ENCODE measurements at places on chromosomes 12 and 14.

- no peak for DNase-seq
Measured at GRCh38 chr12:5439371-5439771, 7.5 kb downstream of the NTF3 start.

DNA sequence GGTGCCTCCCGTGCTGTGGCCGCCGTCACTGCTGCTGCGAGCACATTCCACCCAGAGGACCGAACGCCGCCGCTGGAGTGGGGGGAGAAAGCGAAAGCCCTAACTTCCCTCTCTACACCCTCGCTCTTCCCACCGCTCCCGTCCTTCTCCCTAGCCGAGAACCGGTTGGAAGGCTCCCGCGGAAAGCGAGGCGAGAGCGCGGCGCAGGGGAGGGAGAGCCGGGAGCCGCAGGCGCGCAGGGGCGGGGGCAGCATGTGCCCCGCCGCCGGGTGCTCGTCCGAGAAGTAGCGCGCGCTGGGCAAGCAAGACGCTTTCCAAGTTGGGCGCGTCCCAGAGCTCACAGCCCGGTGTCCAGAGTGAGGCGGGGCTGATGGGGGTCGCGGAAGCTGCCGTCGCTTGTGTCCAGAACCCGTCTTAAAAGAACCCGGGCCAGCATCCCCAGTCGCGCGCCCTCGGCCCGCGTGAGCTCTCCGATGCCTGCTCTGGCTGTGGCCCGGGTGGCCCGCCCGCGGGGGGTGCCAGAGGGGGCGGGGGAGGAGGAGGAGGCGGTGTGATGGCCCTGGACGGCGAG, at the start of gene TRHDE:
TRHDE (plus strand) TSS at position 280 of the 571 bp plus-strand sequence; CDS start at position 554, 274 bp downstream.
- peak; percentile 72 for DNase-seq

- no peak for DNase-seq
Measured at GRCh38 chr14:58969951-58970751, 218.3 kb upstream of the DAAM1 start.

DNA sequence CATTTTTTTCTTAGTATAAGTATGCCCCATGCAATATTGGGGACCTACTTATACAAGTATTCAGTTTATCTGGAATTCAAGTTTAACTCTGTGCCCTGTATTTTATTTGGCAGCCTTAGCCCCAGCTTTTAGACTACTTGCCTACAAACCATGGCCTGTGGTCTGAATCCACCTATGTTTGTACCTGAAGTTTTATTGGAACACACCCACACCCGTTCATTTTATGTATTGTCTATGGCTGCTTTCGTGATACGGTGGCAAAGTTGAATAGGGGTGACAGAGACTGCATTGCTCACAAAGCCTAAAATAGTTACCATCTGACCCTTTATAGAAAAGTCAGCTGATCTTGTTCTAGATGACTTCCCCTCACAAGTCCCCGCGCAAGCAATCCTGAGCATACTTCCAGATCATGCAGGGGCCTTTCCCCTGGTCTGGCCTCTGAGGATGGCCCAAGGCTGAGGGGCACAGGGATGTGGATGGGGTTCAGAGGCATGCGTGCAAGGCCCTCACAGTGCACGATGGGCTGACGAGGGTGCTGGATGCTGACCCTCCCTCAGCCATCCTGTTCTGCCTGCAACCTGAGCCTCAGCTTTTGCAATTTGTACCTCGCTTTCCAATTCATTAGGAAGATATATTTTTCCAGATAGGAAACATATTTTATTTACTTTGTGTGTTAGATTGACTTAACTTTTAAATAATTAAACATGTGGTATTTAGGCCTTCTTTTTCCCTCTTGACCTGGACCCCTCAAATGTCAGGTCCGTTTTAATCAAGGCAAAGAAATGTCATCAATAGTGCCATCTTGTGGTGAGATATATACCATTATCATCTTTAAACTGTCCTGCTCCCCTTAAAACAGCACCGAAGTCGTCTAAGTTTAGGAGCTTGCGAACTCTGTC, 527.3 kb upstream of the CCDC196 start:
- no peak for DNase-seq

DNA sequence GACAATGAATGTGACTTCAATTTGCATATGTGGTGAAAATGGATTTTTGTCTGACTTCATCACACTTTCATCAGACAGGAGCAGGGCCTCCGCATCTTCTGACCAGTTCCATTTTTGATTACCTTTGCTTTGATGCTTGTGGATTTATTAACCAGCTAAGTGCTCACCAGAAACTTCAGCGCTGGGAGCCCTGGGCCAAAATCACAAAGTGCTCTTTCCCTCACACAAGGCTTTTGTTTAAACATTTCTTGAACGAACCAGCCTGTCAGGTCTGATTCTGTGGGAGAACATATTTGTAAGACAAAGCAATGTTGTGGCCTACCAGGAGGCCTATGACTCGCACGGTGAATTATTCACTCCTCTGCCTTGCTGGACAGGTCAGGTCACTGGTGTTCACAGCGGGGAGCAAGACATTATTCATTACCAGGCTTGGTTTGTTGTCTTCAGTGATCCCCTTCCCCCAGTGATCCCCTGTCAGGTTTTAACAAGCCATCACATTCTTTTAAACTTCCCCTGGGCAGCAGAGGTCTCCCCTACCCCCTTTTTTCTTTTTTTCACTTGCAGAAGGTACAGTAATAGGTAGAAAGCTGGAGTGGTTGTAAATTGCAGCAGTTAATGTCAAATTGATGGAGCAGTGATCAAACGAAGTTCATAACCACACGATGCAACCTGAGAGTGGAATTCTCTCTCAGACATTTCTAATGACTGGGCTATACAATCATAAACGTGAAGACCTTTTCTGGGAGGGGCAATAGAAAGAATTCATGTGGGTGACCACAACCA, 167.5 kb upstream of the PRICKLE1 start:
- no peak for DNase-seq

DNA sequence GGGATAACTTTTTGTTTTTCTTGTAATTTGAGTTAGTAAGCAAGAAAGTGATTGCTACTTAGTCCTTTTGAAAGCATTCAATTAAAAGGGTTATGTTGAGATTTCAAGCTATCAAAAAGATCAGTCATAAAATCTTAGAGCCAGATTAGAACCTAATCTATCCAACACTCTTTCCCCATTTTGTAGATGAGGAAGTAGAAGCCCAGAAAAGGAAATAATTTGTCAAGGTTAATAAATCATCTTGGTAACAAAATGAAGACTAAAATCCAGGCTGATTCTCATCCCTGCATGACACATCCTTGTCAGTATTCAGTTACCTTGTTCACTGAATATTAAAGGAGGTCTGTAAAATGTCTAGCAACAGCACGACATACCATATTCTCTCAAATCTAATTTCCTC, 26.5 kb downstream of the PPP1R13B start:
- DNase-seq: no peak

DNA sequence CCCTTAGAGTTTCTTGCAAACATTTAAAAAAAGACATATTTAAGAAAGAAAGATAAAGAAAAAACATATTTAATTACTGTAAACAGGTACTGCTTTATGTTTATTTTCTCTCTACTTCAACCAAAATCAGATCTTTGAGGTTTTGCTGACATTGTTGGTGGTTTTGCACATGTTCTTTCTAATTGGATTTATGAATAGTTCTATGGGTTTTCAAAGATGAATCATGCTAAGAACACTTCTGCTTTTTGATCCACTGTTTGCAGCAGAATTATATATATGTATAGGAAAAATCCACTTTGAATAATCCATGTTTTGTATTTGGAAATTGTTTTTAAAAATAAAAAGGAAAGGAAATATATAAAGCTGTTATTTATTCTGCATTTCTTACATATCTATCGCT, 78.4 kb downstream of the FRMD6 start:
- no peak for DNase-seq

DNA sequence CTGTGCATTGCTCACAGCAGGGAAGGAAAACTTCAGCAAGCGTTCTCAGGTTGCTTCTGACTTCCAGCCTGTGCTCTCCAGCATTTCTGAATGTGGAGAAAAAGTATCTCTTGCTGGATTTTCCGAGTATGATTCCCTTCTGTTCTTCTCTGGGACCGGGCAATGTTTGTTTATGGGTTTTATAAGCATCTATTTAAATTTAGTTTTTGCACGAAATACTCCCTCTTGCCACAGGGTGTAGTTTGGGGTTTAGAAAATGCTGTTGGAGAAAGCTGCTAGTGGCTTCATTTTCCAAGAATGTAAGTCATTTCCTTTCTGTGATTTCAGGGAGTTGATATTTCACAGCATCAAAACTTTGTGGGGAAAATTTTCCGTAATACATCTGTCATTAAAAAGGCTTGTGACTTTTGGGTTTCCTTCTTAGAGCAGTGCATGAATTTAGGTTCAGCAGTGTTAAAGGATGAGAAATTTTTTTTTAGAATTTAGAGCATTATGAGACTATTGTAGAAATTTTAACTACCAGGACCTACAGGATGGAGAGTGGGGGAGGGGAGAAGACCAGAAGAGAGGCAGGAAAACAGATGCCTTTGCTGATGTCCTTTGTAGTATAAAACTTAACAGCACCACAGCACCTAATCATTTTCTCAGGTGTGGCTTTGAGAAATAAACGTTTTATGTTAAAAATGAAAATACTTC, 1.5 kb downstream of the FRMD6 start:
- no peak for DNase-seq

Data from coronary artery (tissue), 2 donors.